HCEC 1CT (cell line): ENCODE measurements at places on chromosomes 2 and 18.

- DNase-seq: no peak
Measured at GRCh38 chr2:162277381-162277780, 34.1 kb upstream of the FAP start.

DNA sequence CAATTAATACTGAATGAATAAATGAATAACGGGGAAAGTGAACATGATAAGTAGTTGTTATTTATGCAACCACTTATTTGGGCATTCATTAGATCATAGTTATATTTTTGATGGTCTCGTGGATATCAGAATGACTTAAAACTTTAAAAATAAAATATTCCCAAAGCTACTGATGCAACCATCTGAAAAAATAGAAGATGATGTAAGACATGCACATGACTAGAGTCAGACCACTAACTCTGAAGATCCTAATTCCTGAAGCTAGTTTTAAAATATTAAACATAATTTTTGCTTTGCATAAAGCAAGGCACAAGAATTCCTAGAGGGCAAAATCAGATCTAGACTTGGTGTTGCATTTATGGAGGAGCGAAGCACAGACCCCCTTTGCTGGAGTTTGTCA lies 616.1 kb downstream of the IRS1 start:
- DNase-seq: no peak

DNA sequence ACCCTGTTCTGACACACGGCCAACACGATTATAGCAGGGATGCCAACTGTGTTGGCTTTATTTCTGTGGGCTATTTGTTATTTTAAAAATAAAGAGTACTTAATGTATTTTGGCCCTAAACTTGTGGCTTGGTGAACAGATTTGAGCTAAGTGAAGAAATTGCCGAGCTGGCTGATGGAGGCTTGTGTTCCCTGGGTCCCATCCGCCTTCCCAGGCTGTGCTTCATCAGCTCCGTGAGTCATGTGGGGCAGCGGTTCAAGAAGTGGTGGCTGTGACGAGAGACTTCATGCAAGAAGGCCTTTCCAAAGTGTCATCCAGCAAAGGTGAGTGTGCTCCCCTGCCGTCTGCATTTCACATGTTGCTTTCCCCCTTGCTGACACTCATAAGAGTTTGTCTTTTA lies 73.6 kb upstream of the NCK2 start:
- no peak for DNase-seq

- DNase-seq: no peak
Measured at GRCh38 chr2:241802421-241803318, 6.3 kb upstream of the NEU4 start.

- peak; percentile 37 for DNase-seq
Measured at GRCh38 chr2:157254041-157254440, 3.5 kb upstream of the GALNT5 start.

- DNase-seq: peak; percentile 34
Measured at GRCh38 chr2:223976635-223977226, 19.5 kb downstream of the MRPL44 start.

DNA sequence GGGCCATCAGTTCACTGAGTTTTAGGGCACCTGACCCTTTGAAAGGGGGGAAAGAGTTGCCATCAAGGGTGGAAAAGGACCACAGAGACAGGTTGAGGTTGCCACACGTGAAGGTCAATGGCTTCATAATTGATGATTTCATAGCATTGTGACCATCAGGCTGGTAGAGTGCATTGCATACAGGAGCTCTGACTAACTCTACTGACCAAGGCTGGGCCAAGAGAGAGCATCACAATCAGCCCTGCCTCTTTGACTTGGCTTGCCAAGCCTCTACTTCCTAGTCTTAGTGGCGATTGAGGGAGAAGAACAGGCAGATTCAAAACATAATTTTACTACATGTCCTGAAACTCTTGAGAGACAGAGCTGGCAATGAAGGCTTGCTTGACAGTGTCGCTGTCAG lies 5.8 kb upstream of the TNP1 start:
- no peak for DNase-seq

GRCh38 chr2:145015561-145015960 lies 495.6 kb upstream of the ZEB2 start:
- DNase-seq: no peak

GRCh38 chr18:22084547-22084946 lies 84.8 kb upstream of the GATA6 start:
- DNase-seq: no peak

DNA sequence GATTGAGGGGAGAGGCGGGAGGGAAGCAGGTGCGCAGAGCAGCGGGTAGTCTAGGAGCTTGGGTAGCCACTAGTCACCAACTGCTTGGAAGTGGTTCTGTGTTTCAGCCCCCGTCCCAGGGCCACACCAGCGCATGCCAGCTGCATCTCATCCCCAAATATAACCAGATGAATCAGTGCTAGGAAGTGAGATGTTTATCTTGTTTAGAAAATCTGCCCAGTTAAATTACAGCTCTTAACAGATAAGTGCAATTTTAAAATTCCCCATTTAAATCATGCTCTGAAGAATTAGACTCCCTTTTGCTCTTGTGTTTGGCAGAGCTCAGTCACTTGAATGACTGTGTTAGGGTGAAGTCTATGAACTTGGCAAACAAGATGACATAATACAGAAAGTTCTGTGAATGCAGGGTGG lies 193.8 kb downstream of the SEPTIN10 start:
- peak; percentile 67 for DNase-seq

GRCh38 chr18:50131591-50131990 lies 63.4 kb downstream of the MYO5B start:
- no peak for DNase-seq

- DNase-seq: no peak
Measured at GRCh38 chr2:238458651-238459050, 31.9 kb downstream of the ASB1 start.

GRCh38 chr18:42719221-42719620 lies 396.3 kb downstream of the RIT2 start:
- DNase-seq: no peak

- DNase-seq: peak; percentile 80
Measured at GRCh38 chr2:177552422-177553175, 160.0 kb downstream of the AGPS start.

GRCh38 chr2:43121580-43122314 lies 104.7 kb downstream of the ZFP36L2 start:
- DNase-seq: no peak

DNA sequence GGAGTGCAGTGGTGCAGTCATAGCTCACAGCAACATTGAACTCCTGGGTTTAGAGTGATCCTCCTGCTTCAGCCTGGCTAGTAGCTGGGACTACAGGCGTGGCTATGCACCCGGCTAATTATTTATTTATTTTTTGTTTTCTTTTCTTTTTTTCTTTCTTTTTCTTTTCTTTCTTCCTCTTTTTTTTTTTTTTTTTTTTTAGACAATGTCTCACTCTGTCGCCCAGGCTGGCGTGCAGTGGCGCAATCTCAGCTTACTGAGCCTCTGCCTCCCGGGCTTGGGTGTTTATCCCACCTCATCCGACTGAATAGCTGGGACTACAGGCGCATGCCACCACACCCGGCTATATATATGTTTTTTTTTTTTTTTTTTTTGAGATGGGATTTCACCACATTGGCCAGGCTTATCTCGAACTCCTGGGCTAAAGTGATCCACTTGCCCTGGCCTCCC lies 1.4 kb upstream of the ANXA4 start:
- no peak for DNase-seq

DNA sequence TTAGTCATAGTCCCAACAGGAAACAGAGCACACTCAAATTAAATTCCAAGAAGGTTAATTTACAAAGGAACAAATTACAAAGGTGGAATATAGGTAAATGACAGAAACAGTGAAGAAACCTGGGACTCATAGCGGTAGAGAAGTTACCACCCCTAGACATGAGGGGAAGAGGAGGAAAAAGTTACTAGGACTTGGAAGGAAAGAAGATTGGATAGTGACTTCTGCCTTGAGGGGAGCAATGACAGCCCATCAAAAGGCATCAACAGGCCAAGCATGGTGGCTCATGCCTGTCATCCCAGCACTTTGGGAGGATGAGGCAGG lies 2.4 kb upstream of the PDE11A start:
- DNase-seq: no peak

GRCh38 chr2:173584676-173585458 lies 230.2 kb downstream of the CDCA7 start:
- no peak for DNase-seq

- DNase-seq: no peak
Measured at GRCh38 chr18:13589316-13589715, 137.0 kb downstream of the FAM210A start.

- no peak for DNase-seq
Measured at GRCh38 chr18:46810481-46811000, 53.7 kb upstream of the ST8SIA5 start.

DNA sequence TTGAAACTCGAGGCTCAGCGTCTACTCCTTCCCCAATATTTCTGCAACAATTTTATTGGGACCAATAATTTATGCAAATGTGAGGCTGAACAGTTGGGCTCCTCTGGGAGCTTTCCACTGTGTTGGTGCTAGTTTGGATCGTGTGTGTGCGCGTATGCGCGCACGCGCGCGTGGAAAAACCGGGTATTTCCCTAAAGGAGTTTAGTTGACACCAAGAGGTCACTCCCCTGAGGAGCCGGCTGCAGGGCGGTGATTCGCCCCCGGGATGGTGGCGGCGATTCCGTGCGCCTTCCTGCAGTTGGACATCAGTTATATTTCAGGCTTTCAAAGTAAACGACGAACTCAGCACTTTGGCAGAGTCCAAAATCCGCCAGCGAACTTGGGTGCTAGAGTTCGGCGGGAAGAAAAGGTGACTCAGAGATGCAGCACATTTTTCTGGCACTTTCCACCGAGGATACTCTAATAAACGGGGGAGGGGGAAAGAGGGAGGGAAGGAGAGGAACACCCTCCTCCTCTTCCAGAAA lies 186.5 kb upstream of the FANCL start:
- no peak for DNase-seq

- DNase-seq: no peak
Measured at GRCh38 chr2:210003359-210003758, 921 bp downstream of the RPE start.

GRCh38 chr2:4499316-4500030 lies 796.1 kb downstream of the DCDC2C start:
- DNase-seq: no peak

DNA sequence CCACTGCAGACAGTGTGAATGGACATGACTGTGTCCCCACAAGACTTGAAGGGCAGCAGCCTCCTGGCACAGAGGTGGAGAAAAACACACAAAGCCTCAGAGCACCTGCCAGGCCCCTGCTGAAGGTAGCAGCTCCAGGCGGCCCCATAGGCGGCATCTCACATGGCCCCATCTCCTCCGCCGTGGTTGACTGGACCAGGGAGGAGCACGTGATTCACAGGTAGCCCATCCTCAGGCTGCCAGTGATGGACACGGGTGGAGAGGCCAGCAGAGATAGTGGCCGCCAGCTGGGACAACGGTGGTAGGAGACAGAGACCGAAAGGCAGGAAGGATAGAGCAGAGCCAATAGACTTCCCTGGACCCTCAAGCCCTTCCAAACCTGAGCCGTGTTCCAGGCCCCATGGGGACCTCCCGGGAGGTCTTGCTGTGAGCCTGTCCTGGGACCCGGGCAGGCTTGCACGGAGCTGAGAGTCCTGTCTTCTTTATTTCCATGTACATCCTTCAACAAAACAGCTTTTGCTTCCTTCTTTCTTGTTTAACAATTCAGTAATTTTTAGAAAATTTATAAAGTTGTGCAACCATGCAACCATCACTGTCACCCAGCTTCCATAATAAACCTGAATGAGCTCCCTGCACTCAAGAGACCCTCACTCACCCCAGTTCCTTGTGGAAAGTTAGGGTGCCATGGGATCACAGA lies 26.9 kb downstream of the GPR55 start:
- no peak for DNase-seq

- DNase-seq: peak; percentile 17
Measured at GRCh38 chr2:151237422-151238025, 24.1 kb downstream of the RBM43 start.

DNA sequence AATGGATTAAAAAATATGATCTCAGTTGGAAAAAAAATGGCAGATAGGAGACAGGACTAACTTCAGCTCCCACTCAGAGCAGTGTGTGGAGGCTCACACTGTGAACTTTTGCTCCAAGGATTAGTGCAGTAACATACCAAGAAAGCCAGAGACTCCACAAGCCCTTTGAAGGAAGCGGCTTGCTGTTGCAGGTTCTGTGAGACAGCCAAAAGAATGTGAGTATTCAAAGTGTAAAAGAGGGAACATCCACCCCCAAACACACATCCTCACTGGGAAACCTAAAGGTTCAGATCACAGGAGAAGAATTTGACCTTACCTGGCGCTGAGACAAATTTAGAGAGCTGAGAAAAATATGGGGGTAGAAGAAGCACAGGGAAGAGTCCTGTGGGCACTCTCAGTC lies 77.5 kb downstream of the FAM171B start:
- DNase-seq: peak; percentile 11

DNA sequence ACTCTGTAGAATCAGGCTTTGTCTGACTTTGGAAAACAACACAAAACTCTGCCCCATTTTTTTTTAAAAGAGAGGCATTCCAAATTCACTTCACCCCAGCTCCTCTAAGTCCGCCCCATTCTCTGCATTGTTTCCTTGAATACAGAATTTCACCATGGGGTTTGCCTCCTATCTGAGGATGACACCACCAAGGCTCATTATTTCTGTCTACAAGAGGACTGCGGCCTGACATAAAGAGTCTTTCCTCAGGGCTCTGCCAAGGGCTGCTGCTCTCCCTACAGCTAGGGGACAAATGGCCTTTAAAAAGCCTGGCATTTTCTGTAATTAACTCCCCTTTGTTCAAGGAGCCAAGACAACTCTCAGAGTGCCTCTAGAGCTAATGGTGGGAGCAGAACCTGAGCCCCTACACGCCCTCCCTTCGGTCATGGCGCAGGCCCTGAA lies 4.6 kb downstream of the CHST10 start:
- DNase-seq: no peak

DNA sequence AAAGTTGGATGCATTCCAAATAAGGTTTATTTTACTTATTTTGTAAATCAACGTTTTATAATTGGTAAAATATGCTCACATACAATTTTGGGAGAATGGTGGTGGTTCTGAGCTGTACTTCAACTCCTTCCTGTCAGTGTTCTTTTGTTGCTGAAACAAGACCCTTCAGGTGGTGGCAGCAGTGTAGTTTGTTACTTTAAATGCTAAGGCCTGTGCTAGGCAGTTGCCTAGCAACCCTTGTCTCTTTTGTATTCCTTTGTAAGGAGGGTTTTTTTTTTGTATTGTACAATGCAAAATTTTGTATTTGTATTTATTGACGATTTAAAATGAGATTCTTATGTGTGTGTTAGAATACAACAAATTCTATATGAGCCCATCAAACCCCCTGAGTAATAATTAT lies 166.0 kb upstream of the FAM98A start:
- DNase-seq: no peak

GRCh38 chr2:8344144-8345097 lies 337.4 kb upstream of the ID2 start:
- DNase-seq: no peak

- no peak for DNase-seq
Measured at GRCh38 chr2:47704287-47704686, 78.7 kb upstream of the MSH6 start.

GRCh38 chr2:236603361-236604015 lies 33.9 kb downstream of the ACKR3 start:
- no peak for DNase-seq
